ENCODE measurements at places on chromosomes 16 and 17.

GRCh38 chr16:50496990-50497389, 51.2 kb upstream of the NKD1 start:
- DNase-seq: no peak

DNA sequence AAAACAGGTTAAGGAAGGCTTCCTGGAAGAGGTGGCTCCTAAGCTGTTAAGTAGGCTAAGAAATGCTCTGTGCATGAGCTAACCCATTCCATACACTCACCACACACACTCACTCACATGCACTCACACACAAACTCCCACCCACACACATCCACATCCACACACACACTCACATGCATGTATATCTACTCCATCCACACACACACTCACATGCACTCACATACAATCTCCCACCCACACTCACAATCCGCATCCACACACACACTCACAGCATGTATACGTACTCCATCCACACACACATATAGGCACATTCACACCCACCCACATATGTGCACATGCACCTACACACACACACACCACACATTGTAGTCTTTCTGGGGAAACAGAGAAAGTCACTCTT, 89.3 kb upstream of the HNF1B start:
- DNase-seq: no peak

GRCh38 chr16:20884240-20884556, 16.0 kb downstream of the DCUN1D3 start:
- DNase-seq: no peak

DNA sequence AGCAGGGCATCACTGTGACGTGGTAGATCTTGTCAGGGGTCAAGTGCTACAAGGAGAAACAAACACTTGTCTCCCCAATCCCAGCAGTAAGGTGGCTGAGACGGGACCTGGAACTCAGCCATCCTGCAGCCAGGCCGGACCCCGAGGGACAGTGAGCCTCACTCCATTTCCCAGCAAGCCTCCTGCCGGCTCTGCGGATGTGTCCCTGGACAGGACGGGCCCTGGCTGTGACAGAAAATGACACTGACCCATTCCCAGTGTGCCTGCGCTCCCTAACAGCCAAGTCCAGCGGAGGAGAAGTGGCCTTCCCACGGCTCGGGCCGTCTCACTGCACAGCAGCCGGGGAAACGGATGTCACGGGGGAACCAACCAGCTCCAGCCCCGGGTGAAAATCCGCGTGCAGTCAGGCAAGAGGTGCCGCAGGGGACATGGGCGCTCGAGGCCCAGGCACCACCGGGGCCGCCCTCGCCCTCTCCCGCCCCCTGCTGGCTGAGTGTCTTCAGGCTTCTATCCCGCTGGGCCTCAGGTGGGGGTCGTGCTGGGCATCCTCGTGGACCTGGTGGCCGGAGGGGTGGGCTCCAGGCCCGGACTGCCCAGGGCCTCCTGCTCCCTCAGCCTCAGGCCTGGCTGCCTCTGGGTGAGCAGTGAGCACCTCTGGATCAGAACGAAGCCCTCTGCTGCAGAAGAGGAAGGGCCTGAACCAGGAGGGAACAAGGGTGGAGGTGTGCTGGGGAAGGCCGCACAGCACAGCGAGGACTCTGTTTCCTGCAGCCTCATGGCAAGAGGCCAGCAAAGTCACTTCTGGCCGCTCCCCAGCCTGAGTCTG, 6.7 kb downstream of the HAGHL start:
- no peak for DNase-seq

DNA sequence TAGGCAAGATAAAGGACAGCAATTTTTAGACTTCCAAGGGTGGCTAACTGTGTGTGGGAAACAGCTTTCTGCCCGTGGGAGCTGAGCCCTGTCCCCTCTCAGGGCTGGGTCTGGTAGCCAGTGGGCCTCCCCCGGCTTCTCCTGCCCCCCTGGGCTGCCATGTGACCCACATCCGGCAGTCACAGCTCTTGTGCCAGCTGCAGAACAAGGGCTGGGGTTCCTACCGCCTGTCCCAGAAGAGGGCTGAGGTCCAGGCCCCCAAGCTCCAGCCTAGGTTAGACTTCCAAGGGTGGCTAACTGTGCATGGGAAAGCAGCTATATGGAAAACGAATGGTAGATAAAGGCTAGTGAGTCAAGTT, 6.1 kb downstream of the GAST start:
- no peak for DNase-seq

Measured in NCI-H774 (cell line).